ENCODE measurements at places on chromosomes 16 and 17.

- no peak overlapping the region for H3K4me3 ChIP-seq
- H3K27ac ChIP-seq = no peak overlapping the region
- no peaks in the 10 kb centered on the region for H3K4me1 ChIP-seq
- DNase-seq = no peak
- H3K27me3 ChIP-seq = no peaks in the 10 kb centered on the region
Measured at GRCh38 chr17:80180192-80180591, 10.4 kb downstream of the CARD14 start.

GRCh38 chr16:51150165-51150887 lies 744 bp downstream of the SALL1 start:
- no peak overlapping the region for H3K27ac ChIP-seq
- peaks cover 9% of the 10 kb centered on the region for H3K4me1 ChIP-seq
- peaks cover 6% of the 10 kb centered on the region for H3K27me3 ChIP-seq
- H3K4me3 ChIP-seq = peak overlapping the region; percentile 96

- no peaks in the 10 kb centered on the region for H3K27me3 ChIP-seq
- no peak overlapping the region for H3K4me3 ChIP-seq
- DNase-seq = no peak
- peaks cover 11% of the 10 kb centered on the region for H3K4me1 ChIP-seq
Measured at GRCh38 chr17:74757931-74758847, 9.8 kb downstream of the NHERF1 start.

DNA sequence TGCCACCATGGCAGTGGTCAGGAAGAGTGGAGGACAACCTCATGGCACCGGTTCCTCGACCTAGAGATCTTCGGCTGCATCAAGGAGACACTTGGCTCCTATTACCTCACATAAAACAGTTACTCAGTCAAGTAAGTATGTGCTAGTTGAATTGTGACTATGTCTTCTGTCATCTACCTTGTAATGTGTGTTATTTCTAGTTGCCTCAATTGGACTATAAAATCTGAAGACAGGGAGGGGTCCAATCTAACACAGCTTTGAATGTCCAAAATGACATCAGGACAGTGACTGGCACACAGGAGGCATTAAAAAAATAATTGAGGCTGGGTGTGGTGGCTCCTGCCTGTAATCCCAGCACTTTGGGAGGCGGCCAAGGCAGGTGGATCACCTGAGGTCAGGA lies 17.2 kb downstream of the C16orf86 start:
- peaks cover 10% of the 10 kb centered on the region for H3K36me3 ChIP-seq
- DNase-seq = no peak
- H3K4me3 ChIP-seq = no peak overlapping the region
- H3K27me3 ChIP-seq = no peaks in the 10 kb centered on the region
- no peaks in the 10 kb centered on the region for H3K4me1 ChIP-seq
- no peak overlapping the region for H3K27ac ChIP-seq

GRCh38 chr16:12902511-12903372 lies 1.3 kb downstream of the SHISA9 start:
- H3K36me3 ChIP-seq = peaks cover 2% of the 10 kb centered on the region
- peak; percentile 69 for DNase-seq
- peak overlapping the region; percentile 96 for H3K4me3 ChIP-seq
- peaks cover 2% of the 10 kb centered on the region for H3K27me3 ChIP-seq
- H3K27ac ChIP-seq = no peak overlapping the region
- H3K4me1 ChIP-seq = peaks cover 8% of the 10 kb centered on the region

DNA sequence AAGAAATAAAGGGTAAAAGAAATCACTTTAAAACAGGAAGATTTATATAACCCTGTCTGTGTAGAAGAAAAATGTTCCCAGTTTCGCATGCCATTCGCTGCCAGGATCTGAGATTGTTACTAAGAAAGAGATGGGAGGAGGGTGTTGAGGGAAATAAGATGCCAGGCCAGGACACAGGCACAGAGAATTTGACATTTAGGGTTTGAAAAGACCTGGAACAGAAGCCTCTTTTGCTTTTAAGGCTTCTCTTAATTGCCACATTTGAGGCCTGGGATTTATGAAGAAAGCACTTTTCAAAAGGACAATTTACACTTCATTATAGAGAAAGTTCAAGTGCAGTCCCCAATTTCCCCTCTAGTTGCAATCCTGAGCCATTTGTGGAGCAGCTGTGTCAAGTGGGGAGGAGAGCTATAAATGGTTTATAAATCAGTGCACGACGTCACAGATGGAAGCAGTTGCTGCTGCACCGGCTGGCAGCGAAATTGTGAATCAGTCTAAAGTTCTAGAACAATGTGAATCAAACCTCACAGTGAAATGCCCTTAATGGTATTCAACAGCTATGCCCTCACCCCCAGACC lies 26.5 kb upstream of the C16orf87 start:
- H3K4me1 ChIP-seq = peaks cover 4% of the 10 kb centered on the region
- no peaks in the 10 kb centered on the region for H3K27me3 ChIP-seq
- no peak overlapping the region for H3K4me3 ChIP-seq

All from H9 (cell line).